ENCODE measurements at places on chromosomes 4 and X.

DNA sequence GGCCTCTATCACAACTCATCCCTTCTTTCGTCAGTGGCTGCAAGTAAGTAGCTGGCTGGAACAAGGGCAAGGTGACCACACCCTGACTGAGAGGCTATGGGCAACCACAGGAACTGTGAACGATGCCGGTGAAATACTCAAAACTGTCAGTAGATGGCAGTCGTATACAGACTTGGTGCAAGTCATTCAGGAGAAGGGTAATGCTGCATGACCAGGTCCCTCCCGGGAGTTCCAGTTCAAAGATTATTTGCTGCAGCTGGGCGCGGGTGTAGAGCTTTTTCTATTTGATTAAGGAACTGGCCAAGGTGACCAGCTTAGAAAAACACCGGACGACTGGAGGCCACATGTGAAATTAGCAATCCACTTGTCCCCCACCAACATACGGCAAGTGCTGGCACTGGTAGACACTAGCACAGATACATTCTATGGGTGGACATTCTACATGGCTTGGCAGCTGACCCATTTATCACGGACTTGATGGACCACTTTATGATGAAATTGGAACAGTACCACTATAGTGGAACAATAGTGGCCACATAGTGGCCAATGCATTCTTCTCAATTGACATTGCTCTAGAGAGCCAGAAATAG, 726.6 kb downstream of the TRAM1L1 start:
- peak; percentile 82 for DNase-seq

- no peak for DNase-seq
Observed at GRCh38 chr4:88291003-88291402, 6.6 kb upstream of the PPM1K start.

- DNase-seq, result no peak
Observed at GRCh38 chr4:67055319-67055718, 490.0 kb downstream of the CENPC start.

- DNase-seq, result no peak
Observed at GRCh38 chrX:134933248-134933647, 57.5 kb upstream of the SMIM10 start.

DNA sequence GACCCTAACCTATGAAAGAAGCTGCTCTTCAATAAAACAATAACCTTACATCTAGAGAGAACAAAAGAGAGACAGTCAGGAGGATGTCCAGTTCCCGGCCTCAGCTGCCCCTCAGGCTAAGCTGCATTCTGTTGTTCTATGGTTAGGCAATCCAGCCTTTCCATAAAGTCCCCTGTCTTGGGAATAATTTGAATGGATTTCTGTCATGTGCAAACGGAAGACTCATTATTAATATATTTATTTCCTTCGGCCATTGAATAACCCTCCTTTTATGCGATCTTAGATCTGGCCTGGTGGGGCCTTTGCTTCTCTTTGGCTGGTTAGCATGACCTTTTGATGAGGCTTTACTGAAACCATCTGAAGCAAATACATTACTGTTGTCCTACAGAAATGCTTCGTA, 80.1 kb downstream of the ANKRD50 start:
- DNase-seq, result no peak

- DNase-seq, result no peak
Observed at GRCh38 chr4:187071946-187072600, 348.4 kb upstream of the FAT1 start.

- DNase-seq, result no peak
Observed at GRCh38 chr4:52687696-52688095, 28.6 kb upstream of the USP46 start.

DNA sequence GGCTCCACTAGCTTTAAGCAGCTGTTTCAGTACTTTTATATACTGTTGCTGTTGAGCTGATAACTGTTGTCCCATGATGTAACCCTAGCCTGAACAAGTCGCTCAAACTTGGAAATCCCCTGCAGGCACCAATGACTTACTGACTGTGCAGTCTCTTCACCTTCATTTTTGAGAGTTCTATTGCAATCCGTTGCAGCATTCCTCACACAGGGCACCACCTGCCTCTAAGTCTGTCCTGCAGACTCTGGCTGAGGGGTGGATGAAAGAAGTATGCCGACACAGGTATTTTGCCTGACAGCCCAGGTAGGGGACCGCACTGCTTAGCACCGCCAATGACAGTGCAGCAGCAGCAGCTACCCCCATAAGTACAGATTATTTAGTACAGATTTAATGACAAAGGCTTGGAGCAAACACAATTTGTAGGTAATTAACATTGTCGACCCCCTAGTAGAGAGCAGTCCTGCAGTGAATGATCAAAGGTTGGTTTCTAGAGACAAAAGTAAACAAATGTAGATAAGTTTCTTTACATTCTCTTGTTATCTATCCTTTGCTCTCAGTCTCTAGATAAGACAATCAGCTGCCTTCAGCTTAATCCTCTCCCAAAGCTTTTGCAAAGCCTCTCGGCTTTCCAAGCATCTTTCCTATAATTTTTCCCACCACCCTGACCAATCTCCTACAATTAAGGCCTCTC, 205.0 kb downstream of the PABPC4L start:
- DNase-seq, result peak; percentile 58

GRCh38 chr4:77994194-77994721, 62.9 kb upstream of the FRAS1 start:
- DNase-seq, result peak; percentile 84

- no peak for DNase-seq
Observed at GRCh38 chrX:29419774-29420553, 795.4 kb upstream of the MAGEB2 start.

DNA sequence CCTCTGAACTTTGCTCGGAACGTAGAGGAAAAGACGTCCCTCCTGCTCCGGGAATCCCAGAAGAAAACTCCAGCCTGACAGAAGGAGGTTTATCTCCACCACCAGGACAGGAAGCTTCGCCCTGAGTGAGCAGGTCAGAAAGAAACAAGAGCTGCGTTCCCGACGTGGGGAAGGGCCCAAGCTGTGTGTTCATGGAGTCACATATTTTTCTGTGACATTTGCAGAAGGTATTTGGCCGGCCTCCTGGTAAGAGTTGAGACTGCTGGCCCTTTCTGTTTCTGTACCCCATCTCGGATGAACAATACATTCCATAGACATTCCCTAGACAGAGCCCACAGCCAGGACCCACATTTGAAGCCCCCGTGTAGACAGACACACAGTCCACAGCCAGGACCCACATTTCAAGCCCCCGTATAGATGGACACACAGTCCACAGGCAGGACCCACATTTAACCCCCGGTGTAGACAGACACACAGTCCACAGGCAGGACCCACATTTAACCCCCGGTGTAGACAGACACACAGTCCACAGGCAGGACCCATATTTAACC, 230.8 kb downstream of the SHOX start:
- no peak for DNase-seq

All from HepG2 (cell line).